ENCODE measurements at places on chromosomes 3 and 15. TPM values are rescaled to one million over a fixed set of nuclear protein-coding genes. Genes with fewer than 3 reads are reported as not detected.

DNA sequence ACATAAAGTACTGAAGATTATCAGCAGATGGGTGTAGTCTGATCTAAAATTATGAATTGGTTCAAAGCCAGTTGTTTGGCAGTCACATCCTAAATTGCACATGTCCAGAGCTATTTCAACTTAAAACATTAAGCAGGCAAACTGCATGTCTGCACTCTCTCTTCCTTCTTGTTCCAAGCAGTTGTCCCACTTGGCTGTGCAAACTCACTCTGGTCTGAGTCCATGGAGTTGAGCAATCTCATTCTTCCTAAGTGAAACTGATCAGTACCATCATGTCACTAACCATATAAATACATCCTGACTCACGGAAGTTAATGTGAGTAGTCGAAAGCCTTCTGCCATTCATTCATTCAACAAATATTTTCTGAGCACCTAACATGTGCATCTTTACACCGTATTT is 353.0 kb downstream of the ROBO1 start:
- DNase-seq: peak; percentile 86

GRCh38 chr3:169931747-169932520 is 20.6 kb downstream of the SAMD7 start:
- DNase-seq: no peak

DNA sequence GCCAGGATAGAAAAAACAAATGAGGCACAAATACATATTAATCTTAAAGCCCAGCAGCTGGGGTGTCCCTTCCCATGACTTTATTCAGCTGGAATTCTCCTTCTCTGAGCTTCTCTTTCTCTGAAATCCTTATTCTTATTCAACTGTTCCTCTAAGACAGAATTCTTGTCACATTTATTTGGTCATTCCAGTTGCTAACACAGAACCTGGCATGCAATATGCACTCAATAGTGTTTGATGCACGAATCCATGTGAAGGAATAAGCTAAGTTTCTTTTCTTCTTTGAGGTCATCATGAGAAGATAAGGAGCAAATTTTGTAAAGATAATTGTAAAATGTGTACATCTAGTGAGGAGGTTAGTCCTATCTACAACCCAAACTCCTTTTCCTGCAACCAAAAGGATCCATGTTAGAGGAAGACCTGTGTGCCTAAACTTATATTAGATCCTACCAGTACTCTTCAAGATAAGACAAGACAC is 154.2 kb upstream of the KCNMB2 start:
- no peak for DNase-seq

- no peak for DNase-seq
Measured at GRCh38 chr3:125313060-125313635, 62.0 kb downstream of the ZNF148 start.

Gene SPESP1
- 2.4 TPM for polyA plus RNA-seq

Gene GPR156
- 2.4 TPM for polyA plus RNA-seq

Gene LMAN1L
- 0.18 TPM for polyA plus RNA-seq
